ENCODE measurements at places on chromosomes 3 and 15.
A peak's percentile ranks its signal among the peaks of the same experiment; 100 is the strongest.

- no peak for DNase-seq
Measured at GRCh38 chr3:133949438-133949837, 53.8 kb upstream of the RAB6B start.

GRCh38 chr3:133227813-133228212 is 172.0 kb upstream of the BFSP2 start:
- no peak for DNase-seq

DNA sequence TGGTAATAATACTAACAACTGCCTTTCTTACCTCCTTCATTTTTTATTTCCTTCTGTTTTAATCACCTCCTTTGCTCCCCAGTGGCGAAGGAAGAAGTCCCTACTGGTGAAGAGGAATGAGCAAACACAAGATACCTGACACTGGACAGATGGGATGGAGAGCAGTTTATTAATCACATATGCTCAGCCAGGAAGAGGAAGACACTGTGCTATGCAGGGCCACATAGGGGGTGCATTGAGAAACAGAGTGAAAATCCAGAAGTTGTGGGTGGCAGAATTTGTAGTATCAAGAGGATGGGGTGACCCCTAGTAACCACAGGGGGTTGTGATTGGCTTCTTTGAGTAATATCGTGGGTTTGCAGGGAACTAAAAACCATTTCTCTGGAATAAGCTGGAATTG is 1041.9 kb downstream of the OTOL1 start:
- no peak for DNase-seq

DNA sequence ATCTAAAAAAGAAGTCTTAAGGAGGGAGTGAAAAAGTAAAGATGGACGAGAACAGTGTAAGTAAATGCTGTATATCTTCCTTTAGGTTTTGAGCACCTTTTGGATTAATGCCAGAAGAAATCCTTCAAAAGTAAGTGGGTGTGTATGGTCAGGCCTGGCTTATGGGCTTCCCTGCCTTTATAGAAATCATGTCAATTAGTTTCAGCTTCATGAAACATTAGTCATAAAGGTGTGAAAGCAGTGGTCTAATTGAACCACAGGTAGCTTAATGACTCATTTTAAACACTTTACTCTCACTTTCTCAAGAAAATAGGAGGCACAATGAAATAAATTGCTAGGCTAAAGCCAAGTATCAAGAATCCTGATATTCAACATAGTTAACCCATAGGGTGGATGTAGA is 467.4 kb upstream of the DPPA4 start:
- DNase-seq: no peak

DNA sequence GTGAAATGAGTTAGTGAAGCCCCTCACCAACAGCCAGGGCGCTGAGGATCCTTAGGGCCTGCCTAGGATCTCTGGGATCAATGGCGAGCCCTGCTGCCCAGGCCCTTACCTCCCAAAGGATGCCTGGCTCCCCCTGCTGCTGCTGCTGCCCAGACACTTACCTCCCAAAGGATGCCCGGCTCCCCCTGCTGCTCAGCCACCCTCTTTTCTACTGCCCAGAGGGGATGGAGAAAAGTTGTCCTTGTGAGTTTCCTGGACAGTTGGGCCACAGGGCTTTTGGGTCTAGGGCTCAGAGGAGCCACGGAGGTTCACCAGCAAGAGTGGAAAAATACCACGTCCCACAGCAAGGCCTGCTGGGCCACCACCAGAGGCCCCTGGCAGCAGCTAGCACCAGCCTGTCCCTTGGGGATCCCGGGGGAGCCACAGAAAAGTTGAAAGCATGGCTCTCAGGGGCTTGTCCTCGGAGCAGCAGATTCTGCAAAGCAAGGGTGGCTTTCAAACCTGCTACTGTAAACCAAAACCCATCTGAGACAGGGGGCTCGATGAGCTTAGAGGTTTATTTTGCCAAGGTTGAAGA is 59.4 kb downstream of the SLC6A6 start:
- DNase-seq: peak; percentile 58

DNA sequence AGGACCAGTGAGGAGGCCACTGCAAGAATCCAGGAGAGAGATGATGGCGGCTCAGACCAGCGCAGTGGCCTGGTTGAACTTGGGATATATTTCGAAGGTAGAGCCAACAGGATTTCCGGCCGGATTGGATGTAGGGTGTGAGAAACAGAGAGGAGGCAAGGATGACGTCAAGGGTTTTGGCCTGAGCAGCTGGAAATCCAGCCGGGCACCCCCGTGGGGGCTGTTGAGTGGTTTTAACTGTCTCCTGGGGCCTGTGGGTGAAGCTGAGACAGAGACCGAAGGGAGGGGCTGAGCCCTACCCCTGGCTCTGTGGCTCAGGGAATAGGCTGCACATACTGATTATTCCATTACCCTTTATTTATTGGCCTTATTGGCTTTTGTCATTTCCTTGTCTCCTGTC is 45.7 kb downstream of the EXOG start:
- no peak for DNase-seq

GRCh38 chr3:58006661-58007060 is 1.6 kb upstream of the FLNB start:
- DNase-seq: no peak

GRCh38 chr3:14744556-14744955 is 69.6 kb downstream of the C3orf20 start:
- DNase-seq: no peak

GRCh38 chr3:34183611-34184340 is 385.3 kb downstream of the PDCD6IP start:
- no peak for DNase-seq

DNA sequence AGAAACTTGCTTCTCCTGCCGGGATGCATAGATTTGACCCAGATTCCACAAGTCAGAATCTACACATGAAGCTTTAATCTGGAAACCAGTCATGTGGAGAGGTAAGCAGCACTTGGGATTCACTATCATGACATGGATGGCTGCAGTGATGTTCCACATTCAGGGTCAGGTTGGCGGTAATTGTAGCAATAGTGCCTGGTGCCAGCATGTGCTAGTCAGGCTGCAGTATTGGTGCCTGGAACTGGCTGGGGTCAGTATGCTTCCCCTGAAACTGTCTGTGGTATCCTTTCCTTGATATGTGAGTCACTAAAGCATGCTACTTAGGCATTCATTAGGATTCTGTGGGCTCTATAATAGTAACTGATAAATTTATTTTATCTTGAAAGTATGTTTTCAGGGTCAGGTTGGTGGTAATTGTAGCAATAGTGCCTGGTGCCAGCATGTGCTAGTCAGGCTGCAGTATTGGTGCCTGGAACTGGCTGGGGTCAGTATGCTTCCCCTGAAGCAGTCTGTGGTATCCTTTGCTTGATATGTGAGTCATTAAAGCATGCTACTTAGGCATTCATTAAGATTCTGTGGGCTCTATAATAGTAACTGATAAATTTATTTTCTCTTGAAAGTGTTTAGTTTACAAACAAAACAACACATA is 1439.2 kb downstream of the ZPLD1 start:
- DNase-seq: no peak

- no peak for DNase-seq
Measured at GRCh38 chr3:64267721-64268604, 42.7 kb upstream of the PRICKLE2 start.

DNA sequence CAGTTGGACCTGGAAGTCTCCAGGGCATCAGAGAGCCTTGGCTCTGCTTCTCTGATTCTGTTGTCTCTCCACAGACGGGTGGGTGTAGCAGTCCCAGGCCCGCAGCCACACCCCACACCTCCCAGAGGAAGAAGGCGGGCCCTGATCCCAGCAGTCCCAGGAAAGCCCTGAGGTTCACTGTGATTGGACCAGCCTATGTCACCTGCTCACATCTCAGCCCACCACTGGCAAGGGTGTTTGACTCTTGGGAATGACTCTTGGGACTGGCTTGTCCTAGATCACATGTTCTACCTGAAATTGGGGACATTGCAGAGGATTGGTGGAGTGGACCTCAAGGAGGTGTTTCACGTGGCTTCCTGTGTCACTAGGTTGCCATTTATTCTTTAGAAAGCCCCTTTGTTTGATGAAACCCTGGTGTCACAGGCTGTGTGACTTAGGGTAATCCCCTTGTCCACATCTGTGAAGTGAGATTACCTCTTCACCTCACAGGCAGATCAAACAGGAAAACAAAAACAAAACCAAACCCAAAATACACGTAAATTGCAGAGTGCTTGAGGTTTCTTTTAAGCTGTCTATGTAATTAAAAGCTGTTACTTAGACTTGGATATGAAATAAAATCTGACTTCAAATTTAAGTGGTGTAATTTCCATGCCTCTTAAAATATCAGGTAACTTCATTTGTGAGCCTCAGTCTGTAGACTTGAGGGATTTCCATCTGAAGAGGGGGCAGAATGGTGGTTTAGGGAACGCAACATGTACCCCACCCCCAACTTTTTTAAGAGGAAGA is 26.7 kb downstream of the FLNB start:
- no peak for DNase-seq

- no peak for DNase-seq
Measured at GRCh38 chr3:58535531-58536500, 1.2 kb downstream of the ACOX2 start.
